IMR-90 (cell line): ENCODE measurements at places on chromosomes 2 and 18. TPM values are rescaled to one million over a fixed set of nuclear protein-coding genes. Genes with fewer than 3 reads are reported as not detected.
A peak's percentile ranks its signal among the peaks of the same experiment; 100 is the strongest.

GRCh38 chr18:41765460-41765859 is 189.6 kb upstream of the PIK3C3 start:
- DNase-seq = no peak

DNA sequence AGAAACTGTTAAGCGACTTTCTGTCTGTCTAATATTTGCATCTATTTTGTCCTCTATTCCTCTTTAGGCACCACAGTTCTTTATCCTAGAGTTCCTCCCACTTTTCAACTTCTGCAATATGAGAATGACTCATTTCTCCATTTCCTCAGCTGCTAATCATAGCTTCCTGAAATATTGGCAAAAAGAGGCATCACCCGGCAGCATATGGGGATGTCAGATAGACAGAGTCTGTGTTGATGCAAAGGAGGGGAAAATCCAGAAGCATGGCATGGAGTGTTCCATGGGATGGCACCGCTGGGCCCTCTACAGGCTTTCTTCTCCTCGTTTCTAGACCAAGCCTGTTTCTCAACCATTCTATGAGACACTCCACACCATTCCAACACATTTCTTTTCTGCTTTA is 93.4 kb downstream of the DOCK10 start:
- peak; percentile 75 for DNase-seq

DNA sequence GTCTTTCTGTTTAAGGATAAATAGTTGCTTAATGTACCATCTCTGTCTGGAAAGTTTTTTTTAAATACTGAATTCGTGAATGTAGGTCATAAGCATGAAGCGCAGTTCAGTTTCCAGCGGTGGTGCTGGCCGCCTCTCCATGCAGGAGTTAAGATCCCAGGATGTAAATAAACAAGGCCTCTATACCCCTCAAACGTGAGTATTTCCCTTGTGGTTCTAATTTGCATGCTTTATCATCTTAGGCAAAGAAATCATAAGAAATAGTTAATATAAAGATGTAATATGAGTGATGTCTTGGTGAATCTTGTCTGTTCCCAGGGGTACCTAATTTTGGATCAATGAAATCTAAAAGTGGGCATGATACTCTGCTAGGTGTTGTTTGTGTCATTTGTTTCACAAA is 1.5 kb downstream of the NDC80 start:
- DNase-seq = no peak

The POLR1A gene
- 27.4 and 27.8 TPM in 2 replicates for total RNA-seq

The RNF144A gene
- total RNA-seq = 0.18 and 0.28 TPM in 2 replicates
